ENCODE measurements at places on chromosomes 12 and 14.

DNA sequence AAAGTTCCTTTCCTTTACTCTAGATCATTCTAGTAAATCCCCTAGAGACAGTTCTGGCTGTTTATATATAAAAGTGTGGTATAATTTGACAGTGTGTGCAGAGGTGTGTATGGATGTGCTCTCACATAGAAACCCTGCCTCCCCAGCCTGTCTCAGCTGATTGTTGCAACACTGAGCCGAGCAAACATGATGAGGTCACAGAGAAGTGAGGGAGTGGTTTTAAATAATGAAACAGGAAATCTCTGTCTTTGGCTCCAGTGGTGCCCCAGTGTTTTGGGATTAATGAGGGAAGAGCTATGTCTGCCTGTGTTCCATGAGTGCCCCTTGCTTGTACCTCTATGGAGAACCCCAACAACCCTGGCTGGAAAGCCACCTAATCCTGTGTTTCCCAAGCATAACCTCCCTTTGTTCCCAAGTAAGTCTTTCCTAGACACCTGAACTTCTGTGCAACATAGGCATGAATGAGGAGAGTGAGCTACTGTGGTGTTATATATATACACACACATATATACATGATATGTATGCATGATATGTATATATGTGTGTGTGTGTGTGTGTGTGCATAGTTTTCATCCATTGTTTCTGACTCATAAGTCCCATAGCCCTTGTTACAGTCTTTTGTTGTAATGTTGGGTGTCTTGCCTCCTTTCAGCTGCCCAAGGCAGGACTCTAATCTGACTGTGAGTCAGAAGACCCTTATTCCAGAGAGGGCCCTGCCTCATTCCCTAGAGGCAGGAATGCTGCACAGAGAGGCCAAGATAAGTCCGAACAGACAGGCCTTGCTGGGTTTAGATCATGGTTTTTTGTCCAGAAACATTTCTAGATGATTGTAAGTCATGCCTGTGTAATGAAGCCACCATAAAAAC, 18.0 kb downstream of the TRAF3 start:
- no peak for DNase-seq

GRCh38 chr14:103696466-103697071, 18.7 kb downstream of the XRCC3 start:
- DNase-seq, result no peak

DNA sequence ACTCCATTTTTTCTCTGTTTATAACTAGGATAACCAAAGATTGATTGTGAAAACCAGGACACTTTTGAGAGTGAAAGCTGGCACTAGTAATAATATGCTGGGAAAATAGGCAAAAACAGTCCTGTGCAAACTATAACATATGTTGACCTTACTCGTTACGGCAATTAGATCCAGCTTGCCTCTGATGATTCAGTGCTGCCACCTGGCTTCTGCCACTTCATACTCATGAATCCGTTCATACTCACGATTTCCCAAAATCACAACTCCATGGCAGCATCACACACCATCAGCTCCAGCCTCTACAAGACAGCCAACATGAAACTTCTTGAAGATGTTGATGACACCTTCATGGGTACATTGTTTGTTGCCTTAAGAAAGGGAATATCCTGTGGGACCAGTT, 49.1 kb upstream of the CAND1 start:
- no peak for DNase-seq

DNA sequence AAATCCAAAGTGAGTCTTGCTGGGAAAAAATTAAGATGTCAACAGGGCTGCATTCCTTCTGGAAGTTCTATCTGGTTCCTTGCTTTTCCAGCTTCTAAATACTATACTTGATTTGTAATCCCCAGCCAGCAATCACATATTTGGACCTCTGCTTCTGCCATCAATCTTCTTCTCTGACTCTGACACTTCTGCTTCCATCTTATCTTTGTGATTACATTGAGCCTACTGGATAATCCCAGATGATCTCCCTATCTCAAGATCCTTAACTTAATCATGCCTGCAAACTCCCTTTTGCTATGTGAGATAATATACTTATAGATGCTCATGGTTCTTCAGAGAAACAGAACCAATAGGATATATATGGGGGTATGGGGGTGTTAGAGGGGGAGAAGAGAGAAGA, 49.9 kb upstream of the ZDHHC17 start:
- no peak for DNase-seq

DNA sequence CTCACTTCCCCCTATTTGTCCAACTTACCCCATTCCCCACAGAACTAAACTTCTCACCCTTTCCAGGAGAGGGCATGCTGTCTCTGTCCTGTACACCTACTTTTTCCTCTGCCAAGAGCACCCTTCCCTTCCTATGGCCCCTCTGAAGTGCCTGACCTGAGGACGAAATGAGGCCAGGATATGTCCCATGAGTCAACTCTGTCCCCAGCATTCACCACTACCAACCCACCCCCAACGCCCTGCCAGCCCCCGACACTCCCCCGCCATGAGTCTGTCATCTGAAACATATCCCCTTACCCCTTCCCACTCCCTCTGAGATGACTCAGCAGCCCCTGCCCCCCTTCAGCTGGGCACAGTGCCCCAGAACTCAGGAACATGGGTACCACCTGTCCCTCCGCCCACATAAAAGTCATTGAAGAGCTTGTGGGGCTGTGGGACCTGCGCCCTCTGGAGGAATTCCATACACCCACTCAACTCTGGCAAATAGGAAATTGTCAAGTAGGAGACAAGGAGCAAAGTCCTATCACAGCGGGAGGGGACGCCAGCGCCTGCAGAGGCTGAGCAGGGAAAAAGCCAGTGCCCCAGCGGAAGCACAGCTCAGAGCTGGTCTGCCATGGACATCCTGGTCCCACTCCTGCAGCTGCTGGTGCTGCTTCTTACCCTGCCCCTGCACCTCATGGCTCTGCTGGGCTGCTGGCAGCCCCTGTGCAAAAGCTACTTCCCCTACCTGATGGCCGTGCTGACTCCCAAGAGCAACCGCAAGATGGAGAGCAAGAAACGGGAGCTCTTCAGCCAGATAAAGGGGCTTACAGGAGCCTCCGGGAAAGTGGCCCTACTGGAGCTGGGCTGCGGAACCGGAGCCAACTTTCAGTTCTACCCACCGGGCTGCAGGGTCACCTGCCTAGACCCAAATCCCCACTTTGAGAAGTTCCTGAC, 26.3 kb downstream of the ITGA7 start:
- DNase-seq, result no peak

- DNase-seq, result no peak
These were observed 6.6 kb downstream of the SBNO1 start for GRCh38 chr12:123358035-123358434.

GRCh38 chr14:30243805-30244204, 315.2 kb upstream of the G2E3 start:
- DNase-seq, result no peak

DNA sequence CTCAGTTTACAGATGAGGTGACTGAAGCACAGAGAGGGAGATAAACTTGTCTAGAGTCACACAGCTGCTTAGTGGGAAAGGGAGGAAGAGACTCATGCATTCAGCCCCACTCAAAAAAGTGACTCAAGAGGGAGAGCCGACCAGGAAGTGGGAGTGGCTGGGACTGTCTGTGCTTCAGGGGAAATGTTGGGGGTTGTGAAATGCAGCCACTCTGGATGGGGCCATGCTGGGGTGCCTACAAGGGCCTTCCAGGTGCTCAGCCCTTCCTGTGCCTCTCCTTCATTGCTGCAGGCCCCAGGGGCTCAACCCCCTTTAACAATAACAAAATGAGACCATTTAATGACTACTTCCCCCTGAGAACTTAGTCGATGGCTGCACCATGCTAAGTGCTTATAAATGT, 41.8 kb downstream of the CACNA1C start:
- DNase-seq, result no peak

Measured in T-helper 2 cell (primary cell).